WTC11 (cell line): ENCODE measurements at places on chromosomes 16 and 17.

- DNase-seq = no peak
Measured at GRCh38 chr16:3797904-3798811, 80.8 kb upstream of the TRAP1 start.

- no peak for DNase-seq
Measured at GRCh38 chr17:62098623-62099231, 33.6 kb upstream of the MED13 start.

GRCh38 chr17:79424471-79425185, 186.2 kb downstream of the RBFOX3 start:
- DNase-seq = no peak

DNA sequence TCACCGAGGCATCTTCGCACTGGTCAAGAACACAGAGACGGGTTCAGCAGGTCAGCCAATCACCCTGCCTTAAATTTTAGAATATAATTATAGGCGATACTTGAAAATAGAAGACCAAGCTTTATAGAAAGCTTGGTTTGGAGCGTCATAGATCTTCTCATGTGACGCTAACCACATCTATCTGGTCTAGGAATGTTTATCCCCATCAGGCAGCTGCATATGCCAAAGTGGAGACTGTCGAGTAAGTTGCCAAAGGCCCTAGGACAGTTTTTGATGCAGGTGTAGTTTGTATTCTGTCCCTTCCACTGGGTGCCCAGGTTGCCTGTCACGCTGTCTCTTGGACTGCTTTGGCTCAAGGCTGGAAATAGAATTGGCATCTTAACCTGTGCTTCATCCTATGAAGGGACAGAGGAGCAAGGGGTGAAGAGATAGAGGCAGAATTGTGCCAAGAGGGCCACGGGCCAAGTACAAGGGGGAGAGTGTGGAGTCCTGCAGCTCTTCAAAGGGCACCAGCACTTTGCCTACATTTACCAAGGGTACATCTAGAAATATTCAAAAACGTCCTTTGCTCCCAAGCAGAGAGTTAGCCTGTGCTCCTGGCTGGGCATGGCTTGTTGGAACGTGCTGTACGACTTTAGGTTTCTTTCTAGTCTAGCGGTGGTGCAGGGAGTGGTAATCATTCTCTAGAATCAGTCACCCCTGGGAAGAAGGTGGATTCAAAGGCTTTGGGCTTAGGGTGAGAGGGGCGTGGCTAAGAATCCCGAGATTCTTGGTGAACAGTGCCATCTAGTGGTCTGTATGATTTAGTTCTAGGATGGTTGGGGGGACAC, 5.3 kb upstream of the WIPI1 start:
- peak; percentile 62 for DNase-seq

DNA sequence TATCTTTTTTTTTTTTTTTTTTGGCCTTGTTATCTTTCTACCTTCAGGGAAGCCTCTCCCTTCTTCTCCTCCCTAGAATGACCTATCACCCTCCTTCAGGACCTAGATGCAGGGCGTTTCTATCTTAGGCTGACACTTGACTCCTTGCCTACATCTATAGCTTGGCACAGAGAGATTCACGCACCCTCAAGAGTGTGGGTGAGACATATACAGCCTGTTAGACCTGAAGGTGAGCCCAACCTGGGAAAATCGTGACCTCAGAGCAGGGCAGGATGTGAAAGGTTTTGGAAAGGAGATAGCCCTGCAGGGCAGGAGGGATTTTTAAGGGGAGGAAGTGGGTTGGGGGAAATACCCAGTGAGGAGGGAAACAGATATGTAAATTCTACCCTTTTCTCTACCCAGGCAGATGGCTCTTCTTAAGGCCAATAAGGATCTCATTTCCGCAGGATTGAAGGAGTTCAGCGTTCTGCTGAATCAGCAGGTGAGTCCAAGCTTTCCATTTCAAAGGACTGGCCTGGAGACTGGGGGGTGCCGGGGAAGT, at the start of gene AHSP:
TSS of gene AHSP (plus strand) at position 167 of the 541 bp plus-strand sequence. CDS start at position 407, 240 bp downstream.
- no peak for DNase-seq

GRCh38 chr17:37676115-37676925, 33.1 kb upstream of the DDX52 start:
- no peak for DNase-seq

- DNase-seq = peak; percentile 78
Measured at GRCh38 chr17:33750943-33751701, 458.0 kb upstream of the ASIC2 start.

DNA sequence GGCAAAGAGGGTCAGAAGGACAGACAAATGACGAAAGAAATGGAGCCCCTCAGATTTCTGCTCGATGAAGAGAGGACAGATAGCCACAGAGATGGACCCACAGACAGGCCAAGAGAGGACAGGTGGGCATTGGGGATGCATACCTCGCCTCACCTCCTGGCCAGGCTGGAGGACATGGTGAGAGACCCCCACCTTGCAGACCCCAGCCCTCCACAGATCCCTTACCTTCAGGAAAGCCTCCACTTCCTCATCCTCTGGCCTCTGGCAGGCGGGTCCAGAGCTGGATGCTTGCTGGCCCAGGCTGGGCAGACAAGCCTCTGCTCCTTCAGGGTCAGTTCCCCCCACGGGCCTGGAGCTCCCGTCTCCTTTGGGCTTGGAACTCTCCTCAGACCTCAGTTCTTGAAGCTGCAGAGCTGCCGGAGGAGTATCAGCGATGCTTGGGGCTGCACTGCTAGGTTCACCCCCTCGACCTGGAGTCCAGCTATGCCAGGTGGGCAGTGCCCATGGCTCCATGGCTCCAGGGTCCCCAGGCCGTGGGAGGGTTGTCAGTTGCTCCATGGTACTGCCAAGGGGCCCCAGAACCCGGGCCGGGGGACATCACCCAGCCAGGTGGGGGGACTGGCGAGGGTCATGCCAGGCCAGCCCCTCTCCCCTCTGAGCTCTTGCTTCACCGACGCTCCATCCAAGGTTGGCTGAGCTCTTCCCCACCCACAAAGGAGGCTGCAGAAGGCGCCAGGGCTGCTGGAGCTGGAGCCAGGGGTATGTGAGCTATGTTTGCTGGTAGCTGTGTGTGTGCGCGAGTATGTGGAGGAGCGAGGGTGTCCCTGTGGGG, 1.0 kb downstream of the TSPOAP1 start:
- no peak for DNase-seq

DNA sequence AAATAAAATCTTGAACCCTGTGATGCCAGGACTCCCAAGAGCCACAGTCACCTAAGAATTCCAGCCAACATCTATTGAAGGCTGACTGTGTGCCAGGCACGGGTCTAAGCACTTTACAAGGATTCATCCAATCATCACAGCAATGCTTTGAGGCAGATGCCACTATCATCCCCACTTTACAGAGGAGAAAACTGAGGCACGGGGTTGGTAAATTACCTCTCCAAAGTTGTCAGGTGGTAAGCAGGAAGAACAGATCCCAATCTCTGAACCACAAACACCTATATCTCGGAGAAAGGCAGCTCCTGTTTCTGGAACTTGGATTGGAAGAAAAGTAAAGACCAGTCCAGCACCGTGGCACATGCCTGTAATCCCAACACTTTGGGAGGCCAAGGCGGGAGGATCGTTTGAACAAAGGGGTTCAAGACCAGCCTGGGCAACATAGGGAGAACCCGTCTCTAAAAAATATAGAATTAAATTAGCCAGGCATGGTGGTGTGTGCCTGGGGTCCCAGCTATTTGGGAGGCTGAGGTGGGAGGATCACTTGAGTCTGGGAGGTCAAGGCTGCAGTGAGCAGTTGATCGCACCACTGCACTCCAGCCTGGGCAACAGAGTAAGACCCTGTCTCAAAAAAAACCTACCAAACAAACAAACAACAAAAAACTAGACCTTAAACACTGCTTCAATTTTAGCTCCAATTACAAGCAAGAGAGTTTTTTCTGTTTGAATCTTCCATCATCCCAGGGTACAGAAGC, 60.7 kb upstream of the SIAH1 start:
- no peak for DNase-seq

- no peak for DNase-seq
Measured at GRCh38 chr16:79212114-79212791, 388.3 kb downstream of the MAF start.

DNA sequence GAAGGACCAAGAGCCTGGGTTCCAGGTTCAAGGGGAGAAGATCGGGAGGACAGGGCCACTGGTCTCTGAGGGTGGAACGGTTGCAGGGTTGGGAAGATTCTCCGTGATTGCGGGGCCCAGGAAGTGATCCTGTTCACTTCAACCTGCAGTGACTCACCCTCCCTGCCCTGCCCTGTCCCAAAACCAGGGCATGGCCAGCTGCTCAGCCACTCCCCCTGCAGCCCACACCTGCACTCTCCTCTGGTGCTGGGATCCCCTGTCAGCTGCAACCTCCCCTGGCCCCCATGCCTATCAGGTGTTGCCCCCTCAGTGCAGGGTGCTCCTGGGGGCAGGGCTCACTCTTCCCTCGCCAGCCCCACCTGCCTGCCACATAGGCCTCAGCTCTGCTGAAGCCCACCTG, 1.1 kb downstream of the RUNDC3A start:
- no peak for DNase-seq

- no peak for DNase-seq
Measured at GRCh38 chr17:9167379-9167778, 146.1 kb downstream of the NTN1 start.

GRCh38 chr16:66923866-66924265, 1.5 kb downstream of the RRAD start:
- DNase-seq = no peak

GRCh38 chr16:52456368-52456767, 90.6 kb downstream of the TOX3 start:
- DNase-seq = no peak
